ENCODE measurements at places on chromosomes 2 and 18.

- DNase-seq, result peak; percentile 22
These were observed 521 bp downstream of the MYCN start for GRCh38 chr2:15940661-15941480.

DNA sequence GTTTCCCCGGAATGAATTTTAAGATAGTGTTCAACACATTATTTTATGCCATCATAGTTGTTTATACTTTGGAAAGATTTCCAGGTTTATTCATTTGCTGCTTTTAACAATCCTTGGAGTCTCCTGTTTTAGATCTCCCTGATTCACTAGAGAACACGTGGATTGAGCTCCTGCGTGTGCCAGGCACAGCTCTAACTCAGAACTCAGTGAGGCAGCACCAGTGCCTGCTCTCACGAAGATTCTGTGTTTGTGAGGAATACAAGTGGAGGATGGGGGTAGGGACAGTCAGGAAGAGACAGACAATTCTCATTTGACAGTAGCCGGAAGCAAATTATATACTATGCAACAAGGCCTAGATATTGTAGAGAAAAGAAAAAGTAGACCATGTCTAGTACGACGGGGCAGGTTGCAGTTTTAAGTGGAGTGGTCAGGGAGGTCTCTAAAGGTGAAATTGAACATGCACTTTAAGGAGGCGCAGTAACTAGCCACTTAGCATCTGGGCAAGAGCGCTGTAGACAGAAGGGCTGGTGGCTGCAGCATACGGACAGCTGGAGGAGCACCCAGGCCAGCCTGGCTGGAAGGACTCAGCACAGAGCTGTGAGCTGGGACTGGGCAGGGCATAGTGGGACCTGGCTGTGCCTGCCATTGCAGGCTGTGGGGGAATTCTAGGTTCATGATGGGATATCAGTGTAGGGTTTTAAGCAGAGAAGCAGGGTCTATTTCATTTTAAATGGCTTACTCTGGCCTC is 24.3 kb downstream of the RNF144A start:
- DNase-seq, result no peak

DNA sequence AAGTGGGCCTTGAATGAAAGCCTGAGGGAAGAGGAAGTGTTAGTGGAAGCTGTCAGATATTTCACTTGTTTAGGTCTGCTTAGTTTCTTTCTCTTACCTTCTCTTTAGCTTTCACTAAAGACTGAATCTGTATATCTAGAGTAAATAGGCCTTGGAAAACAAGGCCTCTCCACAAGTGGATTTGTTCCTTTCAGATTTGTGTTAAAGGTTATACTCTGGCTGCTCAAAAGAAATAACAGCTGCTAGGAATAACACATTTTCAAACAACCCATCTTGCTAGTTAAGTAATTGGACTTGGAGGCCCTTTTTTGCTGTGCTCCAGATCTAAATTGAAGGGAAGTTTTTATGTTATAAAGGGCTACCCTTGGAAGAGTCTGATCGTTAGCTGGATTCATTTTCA is 236.3 kb downstream of the KIAA1328 start:
- DNase-seq, result no peak

DNA sequence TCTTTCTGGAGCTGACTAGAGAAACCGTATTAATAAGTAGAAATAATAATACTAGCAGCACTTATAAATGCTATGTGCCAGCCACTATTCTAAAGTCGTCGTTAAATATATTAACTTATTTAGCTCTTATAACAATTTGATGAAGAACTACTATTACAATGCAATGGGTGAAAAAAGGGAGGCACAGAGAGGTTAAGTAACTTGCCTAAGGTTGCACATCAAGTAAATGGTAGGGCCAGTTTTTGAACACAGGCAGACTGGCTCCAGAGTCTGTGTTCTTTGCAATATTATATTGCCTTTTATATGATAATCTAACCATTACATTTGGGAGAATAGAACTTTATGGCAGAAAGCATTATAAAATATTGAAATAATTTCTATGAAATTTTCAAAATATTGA is 17.6 kb downstream of the INPP1 start:
- no peak for DNase-seq

- no peak for DNase-seq
These were observed 177.2 kb upstream of the CRIM1 start for GRCh38 chr2:36178384-36178783.

- no peak for DNase-seq
These were observed 132.2 kb downstream of the SMAD7 start for GRCh38 chr18:48818329-48819254.

- DNase-seq, result peak; percentile 58
These were observed 35.4 kb upstream of the HNMT start for GRCh38 chr2:137928547-137929518.

DNA sequence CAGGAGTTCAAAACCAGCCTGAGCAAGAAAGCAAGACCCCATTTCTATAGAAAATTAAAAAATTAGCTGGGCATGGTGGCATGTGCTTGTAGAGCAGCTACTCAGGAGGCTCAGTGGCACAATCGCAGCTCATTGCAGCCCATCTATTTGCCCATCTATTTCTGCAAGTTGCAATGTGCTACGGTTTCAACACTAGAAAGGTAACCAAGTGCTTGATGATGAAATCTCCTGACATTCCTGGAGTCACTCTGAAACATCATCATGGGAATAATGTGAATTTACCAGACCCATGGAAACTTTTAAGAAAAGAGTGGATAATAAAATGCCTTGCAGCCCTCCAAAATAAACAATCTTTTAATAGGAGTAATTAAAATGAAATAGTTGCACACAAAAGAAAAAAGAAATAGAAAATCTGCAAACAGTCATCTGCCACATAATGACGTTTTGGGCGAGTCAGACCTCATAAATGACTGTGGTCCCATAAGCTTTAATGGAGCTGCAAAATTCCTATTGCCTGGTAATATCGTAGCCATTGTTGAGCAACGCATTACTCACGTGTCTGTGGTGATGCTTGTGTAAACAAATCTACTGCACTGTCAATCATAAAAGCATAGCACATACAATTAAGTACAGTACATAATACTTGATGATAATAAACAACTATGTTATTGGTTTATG is 46.6 kb upstream of the AMMECR1L start:
- peak; percentile 28 for DNase-seq

GRCh38 chr2:161044095-161044865 is 115.9 kb upstream of the TANK start:
- peak; percentile 24 for DNase-seq

DNA sequence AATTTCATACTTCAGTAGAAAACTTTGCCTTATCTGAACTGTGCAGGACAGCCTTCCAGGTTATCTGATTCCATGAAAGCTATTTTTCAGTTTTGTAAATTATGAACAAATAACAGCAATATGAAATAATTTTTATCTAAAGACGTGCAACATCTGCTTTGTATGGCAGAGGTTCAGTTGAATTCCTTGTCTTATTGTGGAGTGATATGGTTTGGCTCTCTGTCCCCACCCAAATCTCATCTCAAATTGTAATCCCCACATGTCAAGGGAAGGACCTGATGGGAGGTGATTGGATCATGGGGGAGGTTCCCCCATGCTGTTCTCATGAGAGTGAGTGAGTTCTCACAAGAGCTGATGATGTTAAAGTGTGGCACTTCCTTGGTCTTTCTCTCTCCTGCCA is 18.1 kb upstream of the RPIA start:
- no peak for DNase-seq

- DNase-seq, result peak; percentile 72
These were observed 155.1 kb upstream of the LMAN1 start for GRCh38 chr18:59514203-59514602.

DNA sequence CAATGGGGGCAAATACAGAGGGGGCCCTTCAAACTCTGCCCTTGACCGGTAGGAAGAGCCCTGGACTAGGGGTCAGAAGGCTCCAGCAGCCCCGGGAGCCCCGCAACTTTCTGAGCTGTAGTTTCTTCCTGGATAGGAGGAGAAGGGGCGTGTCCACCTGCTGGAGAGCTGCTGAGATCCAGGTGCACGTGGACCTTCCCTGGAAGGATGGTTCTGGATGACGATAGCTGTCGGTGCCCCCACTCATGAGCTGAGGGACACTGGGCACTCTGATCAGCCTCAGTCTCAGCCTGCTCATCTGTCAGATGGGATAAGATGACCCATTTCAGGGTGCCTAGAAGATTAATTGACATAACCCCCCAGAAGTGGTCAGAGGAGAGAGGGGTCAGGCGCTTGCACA is 125.2 kb upstream of the HDAC4 start:
- no peak for DNase-seq

DNA sequence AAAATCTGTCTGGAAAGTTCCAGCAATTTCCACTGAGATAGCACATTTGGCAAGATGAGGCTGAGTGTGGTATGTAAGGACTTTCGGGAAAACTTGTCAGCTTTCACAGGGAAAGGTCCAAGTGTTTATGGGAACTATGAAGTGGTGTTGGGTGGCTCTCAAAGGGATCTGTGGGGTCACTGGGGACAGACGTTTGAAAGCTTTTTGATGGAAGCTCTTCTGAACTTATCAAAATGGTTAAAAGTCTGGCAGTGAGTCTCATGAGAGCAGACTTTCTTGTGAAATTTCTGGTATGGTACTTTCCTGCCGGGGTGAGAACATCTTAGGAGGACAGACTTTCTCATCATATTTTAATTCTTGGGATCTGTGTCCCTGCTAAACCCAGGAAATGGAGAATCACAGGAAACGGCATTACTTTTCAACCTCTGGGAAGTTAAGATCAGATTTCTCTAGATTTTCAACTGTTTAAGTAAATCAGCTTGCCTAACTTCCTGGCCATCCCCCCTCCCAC is 546.3 kb upstream of the ZEB2 start:
- DNase-seq, result peak; percentile 21

DNA sequence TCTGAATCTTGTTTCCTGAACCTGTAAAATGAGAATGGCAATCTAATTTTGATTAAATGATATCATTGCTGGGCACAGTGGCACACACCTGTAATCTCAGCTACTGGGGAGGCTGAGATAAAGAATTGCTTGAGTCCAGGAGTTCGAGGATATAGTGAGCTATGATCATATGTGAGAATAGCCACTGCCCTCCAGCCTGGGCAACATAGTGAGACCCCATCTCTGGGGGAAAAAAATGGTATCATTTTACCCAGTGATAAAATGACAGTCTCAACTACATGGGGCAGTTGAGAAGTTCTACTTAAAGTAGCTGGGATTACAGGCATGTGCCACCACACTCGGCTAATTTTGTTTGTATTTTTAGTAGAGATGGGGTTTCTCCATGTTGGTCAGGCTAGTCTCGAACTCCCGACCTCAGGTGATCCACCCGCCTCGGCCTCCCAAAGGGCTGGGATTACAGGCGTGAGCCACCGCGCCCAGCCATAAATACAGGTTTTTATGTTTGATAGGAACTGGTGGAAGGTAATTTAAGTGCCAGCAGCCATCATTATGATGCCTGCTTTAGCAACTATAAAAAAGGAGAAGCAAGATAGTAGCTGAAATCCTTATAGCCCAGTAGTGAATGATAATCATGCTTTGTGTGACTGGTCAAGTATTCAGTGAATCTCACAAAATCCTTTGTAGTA is 17.0 kb downstream of the BZW1 start:
- DNase-seq, result no peak

- no peak for DNase-seq
These were observed 89.7 kb downstream of the USP40 start for GRCh38 chr2:233476651-233477547.

DNA sequence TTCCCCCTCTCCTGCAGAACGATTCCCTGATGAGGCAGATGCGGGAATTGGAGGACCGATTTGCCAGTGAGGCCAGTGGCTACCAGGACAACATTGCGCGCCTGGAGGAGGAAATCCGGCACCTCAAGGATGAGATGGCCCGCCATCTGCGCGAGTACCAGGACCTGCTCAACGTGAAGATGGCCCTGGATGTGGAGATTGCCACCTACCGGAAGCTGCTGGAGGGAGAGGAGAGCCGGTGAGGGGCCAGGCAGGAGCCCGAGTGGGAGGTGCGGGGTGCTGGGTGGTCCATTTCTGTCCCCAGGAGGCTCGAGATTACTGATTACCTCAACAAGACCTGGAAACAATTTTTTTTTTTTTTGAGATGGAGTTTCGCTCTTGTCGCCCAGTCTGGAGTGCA is 3.1 kb downstream of the DES start:
- no peak for DNase-seq

GRCh38 chr18:22218835-22219234 is 49.4 kb downstream of the GATA6 start:
- DNase-seq, result no peak

DNA sequence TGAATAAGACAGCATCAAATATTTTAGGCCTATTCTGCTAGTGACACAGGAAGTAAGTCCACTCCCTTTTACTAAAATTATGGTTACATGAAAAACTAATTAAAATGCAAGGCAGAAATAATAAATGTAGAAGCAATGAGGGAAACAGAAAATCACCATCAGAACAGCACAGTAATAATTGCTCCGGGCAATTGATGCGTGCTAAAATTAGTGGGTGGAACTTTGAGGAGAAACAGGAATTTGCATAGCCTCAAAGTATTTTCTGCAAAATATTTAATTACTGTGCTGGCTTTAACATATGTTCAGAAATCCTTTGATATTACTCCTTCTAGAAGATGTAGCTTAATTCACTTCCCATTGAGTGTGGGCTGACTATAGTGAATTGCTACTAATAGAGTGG is 654.3 kb upstream of the RAB6C start:
- DNase-seq, result no peak

DNA sequence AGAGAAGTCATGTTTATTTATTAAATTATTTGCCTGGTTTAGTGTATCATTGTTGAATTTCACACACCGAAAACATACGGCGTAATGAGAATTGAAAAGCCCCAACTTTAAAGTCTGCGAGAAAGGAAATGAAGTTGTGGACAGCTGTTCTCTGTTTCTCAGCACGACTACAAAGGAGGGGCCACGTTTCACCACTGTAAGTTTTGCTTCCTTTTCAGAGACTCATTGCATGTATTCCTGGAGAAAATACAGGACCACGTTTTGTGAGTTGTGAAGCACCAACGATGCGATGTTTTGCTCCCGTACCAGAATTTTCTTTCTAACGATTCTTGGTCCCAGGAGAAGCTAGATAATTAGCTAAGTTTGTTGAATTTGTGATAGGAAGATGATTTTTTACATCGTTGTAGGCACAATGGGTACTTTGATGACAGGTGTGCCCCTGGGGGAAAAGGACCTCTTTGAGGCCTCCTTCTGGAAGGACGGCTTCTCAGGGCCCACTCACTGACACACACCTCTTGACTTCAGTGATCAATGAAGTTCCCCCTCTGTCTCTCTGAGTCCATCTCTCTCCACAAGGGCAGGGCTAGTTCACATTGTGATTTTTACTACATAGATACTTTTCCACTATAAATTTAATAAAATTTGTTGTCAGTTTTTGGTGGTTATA is 23.7 kb upstream of the ACKR3 start:
- DNase-seq, result no peak

DNA sequence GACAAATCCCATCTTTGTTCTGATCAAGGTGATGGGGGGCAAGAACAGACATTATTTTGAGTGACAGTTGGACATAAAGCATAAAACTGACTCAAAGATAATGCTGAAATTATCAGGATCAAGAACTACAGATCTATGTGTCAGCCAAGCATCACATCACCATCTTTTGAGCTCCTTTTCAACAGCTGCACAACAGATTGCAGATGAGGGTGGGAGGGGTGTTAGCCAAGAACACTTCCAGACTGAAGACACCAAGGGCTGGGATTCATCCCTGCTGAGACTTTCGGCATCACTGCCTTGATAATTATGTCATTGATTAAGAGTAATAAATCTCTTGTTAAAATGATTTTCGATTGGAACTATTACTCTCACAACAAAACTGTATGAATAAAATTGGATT is 191.5 kb upstream of the NETO1 start:
- DNase-seq, result no peak
